ENCODE measurements at places on chromosomes 2 and 18.

DNA sequence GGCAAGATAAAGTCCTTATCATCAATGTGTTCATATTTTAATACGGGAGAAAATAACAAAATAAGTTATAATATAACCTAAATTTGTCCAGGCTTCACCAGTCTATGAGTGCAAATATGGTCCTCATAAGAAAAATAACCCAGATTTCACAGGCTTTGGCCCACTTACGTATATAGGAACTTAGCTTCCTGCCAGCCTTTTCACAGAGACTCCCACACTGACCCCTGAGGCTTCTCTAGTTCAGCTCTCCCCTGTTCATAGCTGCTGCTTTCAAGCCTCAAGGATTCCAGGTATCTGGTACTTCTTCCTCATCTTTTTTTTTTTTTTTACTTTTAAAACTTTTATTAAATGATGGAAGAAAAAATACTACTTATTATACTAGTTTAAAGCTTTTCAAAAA is 74.9 kb upstream of the PELI1 start:
- no peak for DNase-seq

GRCh38 chr2:238694922-238695321 is 153.0 kb upstream of the TWIST2 start:
- no peak for DNase-seq

GRCh38 chr2:74836675-74837401 is 2.9 kb downstream of the HK2 start:
- no peak for DNase-seq

DNA sequence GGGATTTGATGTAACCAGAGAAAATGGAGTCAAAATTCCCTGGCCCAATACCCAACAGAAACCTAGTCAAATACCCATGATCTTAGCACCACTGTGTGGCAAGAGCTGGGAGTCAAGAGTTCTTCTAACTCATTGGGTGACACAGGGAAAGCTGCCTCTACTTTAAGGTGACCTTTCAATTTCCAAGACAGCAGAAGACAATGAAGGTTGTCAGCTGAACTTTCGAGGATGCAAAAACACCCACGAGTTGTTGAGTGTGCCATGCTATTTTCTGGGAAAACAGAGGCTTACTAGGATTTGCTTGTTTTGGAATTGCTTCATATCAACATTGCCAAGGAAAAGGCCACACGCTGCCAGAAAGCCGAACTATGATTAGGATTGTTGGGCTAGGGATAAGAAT is 61.6 kb upstream of the CYRIA start:
- no peak for DNase-seq

- no peak for DNase-seq
Measured at GRCh38 chr2:102505290-102505689, 32.3 kb downstream of the SLC9A4 start.

- no peak for DNase-seq
Measured at GRCh38 chr2:47064106-47064505, 91.0 kb downstream of the STPG4 start.

GRCh38 chr18:44841752-44842587 is 161.3 kb downstream of the SETBP1 start:
- no peak for DNase-seq

GRCh38 chr2:191038241-191038725 is 24.3 kb upstream of the STAT1 start:
- no peak for DNase-seq

GRCh38 chr18:4284528-4284927 is 170.6 kb downstream of the DLGAP1 start:
- no peak for DNase-seq

DNA sequence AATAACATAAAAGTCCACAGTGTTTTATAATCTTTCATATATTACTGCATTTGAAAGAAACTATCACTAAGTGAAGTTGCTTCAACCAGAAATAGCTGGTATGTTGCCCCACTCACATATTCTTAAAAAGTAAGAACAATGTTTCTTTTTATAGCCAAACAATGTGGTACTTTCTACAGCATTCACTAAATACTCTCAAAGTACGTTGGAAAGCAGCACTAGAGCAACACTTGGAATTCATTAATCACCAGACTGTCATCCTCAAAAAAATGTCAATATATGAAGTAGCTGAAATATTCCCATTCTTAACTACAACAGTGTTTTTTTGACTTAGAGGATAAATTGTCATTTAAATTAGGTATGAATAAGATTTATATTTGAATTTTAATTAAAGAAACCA is 32.8 kb downstream of the COBLL1 start:
- DNase-seq, result no peak

Measured in stimulated activated CD8-positive, alpha-beta memory T cell treated with anti-CD3 and anti-CD28 coated beads, Interleukin-2, amount 100 ng/mL, for 1 hour (primary cell).